ENCODE measurements at places on chromosomes 16 and 17.

DNA sequence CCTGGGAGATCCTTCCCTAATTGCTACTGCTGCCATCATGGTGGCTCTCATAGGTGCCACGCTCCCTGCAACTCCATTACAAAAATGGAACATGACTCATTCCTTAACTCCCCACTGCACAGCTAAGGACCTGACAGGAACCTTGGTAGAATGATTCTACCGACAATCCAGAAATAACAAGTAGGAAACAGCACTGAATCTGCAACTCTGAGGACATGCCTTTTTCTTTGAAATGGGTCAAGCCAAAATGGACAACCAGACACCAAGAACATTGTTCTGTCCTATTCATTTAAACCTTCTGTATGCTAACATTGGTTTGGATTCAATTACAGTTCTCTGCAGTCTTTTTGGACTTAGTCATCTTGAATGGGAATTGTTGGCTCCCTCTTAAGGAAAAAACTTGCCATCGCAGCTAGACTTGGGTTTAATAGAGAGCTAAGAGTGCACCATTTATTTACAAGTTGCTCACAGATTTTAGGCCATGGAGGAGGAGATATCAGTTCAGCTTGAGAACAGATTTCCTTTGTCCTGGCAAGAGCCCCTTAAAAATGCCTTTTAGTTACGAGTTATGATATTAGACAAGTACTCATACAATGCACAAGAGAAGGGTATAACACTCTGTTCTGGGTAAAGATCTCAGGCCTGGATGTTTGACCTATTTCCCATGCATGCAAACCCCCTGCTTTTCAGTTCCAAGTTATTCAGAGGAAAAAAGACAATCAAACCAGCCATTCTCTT is 20.9 kb upstream of the NSRP1 start:
- no peak for DNase-seq

DNA sequence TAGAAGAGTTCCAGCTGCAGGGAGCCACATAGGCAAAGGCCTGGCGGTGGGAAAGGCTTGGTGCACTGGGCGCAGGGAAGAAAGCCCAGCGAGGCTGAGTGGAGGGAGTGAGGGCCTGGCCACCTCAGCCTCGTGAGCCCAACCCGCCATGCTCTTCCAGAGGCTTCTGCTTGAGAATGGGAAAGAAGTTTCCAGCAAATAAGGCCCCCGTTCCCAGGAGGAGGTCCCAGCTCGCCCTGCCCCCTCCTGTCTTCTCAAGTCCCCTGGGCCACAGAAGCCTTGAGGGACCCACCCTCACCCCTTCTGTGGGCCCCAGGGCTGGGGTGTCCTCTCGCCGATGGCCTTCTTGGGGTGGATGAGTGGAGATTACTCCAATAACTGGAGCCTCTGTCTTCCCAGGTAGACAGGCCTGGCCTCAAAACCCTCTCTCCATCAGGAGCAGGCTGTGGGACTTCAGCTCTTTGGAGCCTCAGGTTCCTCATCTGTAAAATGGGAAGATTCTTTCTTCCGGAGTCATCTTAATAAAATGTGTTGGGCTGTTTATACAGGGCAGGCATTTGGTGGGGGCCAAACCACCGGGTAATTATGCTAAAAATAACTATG is 933 bp upstream of the SNN start:
- DNase-seq = no peak

- peak; percentile 98 for DNase-seq
Observed at GRCh38 chr17:68035131-68035522, 408 bp upstream of the KPNA2 start.

DNA sequence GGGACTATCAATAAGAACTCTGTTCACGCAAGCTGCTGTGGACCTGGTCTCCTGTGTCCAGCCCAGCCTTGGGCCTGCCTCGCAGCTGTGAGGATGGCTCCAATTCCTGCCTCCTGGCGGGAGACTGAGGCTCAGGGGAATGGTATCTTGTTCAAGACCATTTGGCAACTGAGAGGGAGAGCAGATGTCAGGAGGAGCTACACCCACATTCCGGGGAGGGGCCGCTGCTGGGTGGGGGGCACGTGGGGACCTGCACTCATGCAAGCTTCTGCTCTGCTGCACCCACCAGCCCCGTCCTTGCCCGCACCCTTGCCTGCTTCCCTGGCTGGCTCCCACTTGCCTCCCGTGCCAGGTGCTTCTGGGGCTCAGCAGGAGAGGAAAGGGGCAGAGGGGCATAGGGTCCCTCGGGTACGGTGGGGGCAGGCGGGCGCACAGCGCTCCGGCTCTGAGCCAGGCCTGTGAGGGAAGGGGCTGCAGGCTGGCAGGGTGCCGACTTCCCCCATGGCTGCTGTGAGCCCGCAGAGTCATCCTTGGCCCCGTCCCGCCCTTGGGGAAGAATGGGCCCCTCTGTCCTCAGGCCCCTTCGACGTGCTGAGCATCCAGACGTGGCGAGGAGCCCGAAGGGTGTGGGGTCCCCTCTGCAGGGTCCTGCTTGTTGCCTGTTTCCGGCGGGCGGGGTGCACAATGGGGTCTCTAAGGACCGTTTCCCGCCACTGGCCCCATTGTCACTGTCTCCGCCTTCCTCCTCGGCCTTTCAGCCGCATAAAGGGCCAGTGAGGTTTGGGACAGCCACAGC is 2.7 kb downstream of the METRN start:
- no peak for DNase-seq

- DNase-seq = no peak
Observed at GRCh38 chr16:64092271-64092670, 1029.6 kb downstream of the CDH11 start.

DNA sequence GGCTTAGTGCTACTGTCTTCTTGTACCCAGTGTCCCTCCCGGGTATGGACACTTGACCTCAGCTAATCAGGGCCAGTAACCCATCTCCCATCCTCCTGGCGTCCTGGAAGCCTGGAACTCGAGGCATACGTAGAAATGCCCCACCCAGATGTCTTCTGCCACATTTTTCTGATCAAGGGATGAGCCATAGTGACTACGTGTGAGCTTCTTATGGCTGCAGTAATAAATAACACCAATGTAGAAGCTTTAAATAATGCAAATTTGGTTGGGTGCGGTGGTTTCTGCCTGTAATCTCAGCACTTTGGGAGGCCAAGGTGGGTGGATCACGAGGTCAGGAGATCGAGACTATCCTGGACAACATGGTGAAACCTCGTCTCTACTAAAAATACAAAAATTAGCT is 3.0 kb upstream of the KCNG4 start:
- no peak for DNase-seq

GRCh38 chr16:85104821-85105391 is 7.4 kb downstream of the CIBAR2 start:
- DNase-seq = no peak

GRCh38 chr17:49351572-49352140 is 10.4 kb downstream of the ZNF652 start:
- DNase-seq = no peak

DNA sequence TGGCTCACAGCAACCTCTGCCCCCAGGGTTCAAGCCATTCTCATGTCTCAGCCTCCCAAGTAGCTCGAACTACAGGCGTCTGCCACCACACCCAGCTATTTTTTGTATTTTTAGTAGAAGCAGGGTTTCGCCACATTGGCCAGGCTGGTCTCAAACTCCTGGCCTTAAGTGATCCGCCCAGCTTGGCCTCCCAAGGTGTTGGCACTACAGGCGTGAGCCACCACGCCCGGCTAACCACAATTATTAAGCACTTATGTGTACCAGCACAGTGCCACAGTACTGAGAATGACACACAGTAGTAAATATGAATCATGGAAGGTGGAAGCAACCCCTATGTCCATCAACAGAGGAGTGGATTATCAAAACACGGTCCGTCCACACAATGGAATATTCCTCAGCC is 49.8 kb downstream of the COTL1 start:
- no peak for DNase-seq

DNA sequence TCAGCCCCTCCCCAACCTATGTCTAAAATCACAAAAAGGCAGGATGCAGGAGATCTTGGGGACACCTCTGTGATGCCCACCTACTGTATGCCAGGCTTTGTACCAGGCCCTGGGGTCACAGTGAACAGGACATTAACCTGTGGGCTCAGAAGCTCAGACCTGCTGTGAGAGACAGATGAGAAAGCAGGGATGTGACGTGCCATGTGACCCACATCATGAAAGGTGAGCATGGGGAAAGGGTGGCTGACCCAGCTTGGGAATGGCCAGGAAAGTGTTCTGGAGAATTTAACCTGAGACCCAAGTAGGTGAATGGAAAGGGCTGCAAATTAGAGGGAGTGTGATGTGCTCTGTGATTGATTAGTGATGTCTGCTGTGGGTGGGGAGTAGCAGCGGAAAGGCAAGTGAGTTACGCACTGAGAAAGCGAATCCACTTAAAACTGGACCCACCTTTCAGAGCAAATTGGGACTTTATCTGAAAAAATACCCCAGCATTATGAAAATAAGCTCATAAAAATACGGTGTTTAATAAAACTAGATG is 132.2 kb downstream of the IRF8 start:
- DNase-seq = no peak

DNA sequence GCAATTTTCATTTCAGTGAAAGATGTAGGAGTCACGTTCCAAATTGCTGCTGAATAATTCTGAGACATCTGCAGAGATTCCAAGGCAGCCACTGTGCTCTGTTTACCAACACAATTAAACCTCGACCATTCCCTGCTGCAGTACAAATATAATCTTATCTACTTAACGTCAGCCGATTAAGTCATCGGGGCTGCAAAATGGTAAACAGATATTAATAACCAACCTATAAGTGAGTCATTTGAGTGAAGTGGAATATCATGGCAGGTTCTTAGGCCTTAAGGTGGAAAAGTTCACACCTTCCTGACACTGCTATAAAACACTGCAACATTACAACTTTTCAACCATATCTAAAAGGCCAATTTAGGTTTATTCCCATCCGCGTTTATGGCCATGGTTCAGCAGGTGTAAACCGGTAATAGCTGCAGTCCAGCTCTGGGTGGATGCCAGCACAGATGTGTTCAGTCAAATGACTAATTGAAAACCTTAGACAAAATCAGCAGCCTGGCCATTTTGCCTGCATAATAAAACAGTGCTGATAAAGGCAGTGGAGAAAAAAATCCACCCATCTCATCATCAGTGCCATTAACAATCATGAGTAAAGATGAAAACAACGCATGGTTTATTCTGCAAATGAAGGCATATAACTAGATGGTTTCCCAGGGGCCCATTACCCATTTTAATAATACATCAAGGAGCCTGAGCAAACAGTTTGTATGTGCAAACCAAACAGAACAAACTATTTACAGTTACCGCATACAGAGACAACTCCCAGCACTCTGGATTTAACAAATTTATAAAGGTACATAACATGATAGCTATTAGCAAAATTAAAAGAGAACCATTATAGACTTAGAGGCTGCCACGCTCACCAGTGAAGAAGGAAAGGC is 202.9 kb upstream of the IRX3 start:
- DNase-seq = peak; percentile 46

DNA sequence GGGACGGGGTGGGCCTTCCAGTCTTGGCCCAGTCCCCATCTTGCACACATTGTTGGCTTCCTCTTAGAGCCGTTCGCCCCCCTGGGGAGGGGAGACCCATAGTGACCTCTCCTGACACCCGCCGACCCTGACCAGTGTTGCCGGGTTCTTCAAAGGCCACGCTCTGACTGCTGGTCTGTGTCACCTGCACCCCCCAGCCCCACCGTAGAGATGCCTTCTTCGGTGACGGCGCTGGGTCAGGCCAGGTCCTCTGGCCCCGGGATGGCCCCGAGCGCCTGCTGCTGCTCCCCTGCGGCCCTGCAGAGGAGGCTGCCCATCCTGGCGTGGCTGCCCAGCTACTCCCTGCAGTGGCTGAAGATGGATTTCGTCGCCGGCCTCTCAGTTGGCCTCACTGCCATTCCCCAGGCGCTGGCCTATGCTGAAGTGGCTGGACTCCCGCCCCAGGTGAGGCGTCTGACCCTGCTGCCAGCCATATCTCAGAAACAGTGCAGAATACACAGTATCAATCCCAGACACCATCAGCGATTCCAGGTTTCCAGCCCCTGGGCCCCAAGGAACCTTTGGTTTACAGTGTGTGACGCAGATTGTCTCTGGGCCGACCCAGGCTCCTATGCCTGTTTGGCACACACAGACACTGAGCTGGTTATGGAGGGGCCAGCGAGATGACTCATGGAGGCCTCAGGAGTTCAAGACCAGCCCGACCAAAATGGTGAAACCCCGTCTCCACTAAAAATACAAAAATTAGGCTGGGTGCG is 1.3 kb downstream of the SLC26A11 start:
- DNase-seq = no peak

GRCh38 chr16:51084074-51084928 is 66.8 kb downstream of the SALL1 start:
- DNase-seq = no peak

DNA sequence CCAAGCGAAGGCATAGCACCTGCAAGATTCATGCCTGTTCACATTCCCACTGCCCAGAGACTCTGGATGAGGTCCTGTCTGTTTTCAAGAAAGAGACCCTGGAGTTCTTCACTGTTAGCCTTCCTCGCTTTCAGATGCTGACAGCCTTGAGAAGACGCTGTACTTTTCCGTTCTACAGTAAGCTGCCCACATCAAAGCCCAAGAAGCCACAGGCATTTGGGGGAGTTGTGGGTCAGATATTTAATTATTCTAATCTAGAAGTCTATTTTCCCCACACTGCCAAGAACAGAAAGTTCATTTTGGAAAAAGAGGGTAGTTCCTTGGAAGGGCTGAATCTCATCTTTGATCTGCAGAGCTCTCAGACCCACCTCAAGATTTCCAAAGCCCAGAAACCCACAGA is 127.9 kb downstream of the AXIN2 start:
- no peak for DNase-seq

DNA sequence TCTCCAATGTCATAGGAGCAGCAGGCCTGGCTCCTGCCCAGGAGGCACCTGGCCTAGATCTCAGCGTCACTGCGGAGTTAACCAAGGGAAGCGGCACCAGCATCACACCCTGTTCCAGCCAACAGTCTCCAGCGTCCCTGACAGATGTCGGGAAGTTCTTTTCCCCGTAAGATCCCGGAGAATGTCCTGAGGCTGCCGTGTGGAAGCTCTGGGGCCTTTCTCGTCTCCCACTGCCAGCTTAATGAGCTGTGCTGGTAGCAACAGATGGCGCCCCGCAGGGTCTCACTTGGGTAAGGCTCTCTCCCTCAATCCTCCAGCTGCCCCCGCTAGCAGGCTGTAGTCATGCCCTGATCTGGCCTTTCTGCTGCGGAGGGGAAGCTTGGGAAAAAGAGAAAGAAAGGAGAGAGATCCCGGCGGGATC is 57.5 kb downstream of the MARCHF10 start:
- DNase-seq = no peak

DNA sequence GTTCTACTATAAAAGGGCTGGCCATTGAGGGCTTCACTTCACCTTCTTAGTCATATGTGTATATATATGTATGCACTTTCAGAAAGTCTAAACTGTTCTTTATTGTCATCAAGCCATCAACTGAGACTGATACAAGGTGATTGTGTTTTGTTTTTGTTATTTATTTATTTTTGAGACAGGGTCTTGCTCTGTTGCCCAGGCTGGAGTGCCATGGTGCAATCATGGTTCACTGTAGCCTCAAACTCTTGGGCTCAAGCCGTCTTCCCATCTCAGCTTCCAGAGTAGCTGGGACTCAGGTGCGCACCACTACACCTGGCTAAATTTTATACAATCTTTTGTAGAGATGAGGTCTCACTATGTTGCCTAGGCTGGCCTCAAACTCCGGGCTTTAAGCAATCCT is 5.6 kb downstream of the ZNRF1 start:
- no peak for DNase-seq

Measured in NCI-H2081 treated with DMSO at 0.1 percent for 48 hours (cell line).